ENCODE measurements at places on chromosomes 16 and 17.
A peak's percentile ranks its signal among the peaks of the same experiment; 100 is the strongest.

- DNase-seq = no peak
These were observed 11.0 kb downstream of the P3H4 start for GRCh38 chr17:41800601-41801373.

DNA sequence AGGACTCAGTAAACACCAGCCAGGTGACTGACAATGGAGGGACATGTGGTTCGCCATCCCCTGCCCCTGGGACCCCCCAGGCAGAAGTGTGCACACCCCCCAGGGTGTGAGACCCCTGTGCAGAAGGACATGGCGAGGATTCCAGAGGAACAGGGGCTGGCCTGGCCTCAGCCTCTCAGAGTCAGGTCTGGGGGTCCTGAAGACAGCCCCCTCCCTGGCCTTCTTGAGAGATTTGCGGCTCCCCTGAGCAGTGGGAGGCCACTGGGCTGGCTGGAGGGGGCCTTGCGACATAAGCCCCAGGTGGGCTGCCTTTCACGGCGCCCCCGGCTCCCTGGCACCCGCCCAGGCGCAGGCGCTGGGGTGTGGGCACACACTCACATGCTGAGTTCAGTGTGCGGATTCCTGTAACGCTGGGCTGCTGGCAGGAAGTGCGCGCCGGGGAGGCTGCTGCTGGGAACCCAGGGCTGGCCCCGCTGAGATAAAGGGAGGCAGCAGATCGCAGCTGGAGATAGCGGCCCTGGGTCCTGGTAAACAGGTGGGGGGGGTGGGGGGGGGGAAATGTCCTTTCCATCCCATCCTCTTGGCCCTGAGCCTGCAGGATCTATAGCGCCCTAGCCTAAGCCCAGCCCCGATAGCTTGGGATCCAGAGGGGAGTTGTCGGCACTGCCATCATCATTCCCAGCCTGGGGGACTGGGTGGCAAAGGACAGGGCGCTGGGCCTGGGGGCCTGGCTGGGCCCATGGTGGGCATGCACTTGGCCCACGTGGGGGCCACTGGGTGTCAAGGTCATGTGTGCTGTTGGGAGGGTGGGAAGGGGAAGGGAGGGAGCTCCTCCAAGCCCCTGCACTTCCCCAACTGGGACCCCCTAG, 27.1 kb downstream of the TMEM235 start:
- peak; percentile 57 for DNase-seq

DNA sequence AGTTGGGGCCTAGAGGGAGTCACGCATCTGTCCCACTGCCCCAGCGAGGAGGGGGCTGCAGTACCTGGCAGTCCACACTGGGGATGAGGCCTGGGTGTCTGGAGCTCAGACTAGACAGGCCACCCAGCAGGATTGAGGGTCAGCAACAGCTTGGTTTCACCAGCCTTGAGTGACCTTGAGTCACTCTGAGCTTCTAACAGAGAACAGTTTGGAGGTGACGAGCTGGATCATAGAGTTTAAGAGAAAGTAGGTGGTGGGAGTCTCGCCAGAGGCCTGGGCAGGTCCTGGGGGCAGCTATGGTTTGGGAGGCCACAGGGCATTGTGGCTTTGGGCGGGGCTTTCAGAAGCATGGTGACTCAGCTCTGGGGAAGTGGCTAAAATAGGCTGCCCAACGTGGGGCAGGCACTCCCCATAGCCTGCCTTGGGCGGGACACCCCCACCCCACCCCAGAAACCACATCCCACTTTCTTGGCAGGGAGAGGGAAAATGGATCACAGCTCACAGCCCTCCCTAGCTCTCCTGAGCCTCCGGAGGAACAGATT, 20.5 kb downstream of the CDC42EP4 start:
- DNase-seq = no peak

DNA sequence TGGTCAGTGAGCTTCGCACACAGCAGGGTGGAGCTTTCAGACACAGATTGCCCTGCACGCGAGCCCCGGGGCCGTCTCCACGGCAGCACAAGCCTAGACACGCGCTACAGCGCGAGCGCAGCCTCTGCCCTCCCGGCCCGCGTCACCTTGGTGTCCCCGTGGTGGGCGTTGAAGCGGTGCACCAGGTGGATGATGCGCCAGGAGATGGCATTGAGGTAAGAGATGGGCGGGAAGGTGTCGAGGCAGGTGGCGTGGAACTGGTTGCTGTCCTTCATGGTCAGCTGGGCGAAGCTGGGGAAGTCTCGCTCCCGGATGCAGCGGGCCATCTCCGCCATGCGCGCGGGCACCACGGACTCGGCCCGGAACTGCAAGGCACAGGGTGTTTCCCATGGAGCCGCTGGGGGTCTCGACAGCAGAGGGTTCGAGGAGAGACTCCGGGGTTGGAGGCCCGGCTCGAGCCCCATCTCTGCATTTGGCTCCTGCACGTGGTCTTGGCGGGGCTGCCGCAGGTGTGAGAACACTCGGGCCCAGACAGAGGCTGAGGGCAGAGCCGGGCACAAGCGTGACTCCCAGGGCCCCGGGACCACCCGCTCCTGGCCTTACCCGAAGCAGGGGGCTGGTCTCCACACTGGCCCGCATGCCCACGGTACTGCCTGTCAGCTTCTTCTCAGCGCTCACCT, 4.3 kb upstream of the CYBA start:
- DNase-seq = no peak

DNA sequence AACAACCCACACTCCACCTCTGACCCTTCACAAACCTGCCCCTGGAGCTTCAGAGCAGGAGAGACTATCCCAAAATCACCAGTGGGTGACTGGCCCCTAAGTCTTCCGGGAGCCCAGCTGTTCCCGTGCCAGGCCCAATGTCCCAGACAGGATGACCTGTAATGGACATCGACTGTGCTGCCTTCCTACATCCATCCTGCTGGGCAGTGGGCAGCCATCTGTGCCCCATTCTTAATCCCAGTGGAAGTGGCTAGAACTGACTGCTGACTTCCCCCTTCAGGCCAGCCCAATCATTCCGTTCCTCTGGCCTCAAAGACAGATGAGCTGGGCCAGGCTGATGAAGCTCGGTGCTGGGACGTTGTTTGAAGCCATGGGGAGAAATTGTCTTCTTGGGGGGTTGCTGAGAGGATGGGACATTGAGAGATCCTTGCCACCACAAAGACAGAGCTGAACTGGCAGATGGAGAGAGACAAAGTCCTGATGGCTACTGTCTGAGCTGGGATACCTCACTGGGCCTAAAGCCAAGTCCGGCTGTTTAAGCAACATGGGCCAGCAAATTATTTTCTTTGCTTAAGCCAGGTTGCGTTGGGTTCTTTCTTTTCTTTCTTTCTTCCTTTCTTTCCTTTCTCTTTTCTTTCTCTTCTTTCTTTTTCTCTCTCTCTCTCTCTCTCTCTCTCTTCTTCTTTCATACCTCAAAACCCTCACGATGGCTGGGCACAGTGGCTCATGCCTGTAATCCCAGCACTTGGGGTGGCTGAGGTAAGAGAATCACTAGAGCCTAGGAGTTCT, 17.9 kb upstream of the ALOX15B start:
- DNase-seq = no peak
